Aorta (tissue), 5 donors: ENCODE measurements at places on chromosomes 13 and 19. TPM values are rescaled to one million over a fixed set of nuclear protein-coding genes. Genes with fewer than 3 reads are reported as not detected.

GRCh38 chr13:96803456-96804100, 190.7 kb downstream of the OXGR1 start:
- no peak for DNase-seq

- DNase-seq: no peak
Measured at GRCh38 chr19:1616396-1616795, 11.1 kb upstream of the UQCR11 start.

DNA sequence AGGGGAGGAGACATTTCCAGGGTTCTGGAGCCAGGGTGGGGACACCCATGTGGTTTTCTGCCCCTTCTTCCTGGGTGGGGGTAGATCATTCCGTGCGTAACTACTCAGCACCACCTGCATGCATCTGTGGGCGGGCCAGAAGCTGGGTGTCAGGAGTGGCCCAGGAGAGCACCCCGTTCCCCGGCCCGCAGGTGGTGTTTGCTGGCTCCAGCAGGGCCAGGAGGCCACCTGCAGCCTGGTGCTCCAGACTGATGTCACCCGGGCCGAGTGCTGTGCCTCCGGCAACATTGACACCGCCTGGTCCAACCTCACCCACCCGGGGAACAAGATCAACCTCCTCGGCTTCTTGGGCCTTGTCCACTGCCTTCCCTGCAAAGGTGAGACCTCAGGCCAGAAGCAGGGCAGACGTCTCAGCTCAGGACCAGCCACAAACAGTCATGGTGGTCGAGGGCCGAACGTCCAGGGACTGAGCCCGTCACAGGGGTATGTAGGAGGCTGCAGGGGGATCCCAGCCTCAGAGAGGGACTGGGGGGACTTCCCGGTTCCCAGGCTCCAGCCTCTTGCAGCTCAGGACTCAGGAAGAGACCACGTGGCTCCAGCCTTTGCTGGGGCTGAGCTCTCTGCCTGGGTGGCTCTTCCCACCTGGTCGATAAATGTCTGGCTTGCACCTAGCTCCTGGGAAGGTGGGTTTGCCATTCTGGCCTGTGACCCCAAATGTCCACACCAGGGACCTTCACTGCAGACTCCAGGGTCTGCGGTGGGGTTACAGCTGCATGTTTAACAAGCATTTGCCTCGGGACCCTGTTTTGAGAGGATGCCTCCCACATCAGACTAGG, 1.6 kb downstream of the FSTL3 start:
- no peak for DNase-seq

DNA sequence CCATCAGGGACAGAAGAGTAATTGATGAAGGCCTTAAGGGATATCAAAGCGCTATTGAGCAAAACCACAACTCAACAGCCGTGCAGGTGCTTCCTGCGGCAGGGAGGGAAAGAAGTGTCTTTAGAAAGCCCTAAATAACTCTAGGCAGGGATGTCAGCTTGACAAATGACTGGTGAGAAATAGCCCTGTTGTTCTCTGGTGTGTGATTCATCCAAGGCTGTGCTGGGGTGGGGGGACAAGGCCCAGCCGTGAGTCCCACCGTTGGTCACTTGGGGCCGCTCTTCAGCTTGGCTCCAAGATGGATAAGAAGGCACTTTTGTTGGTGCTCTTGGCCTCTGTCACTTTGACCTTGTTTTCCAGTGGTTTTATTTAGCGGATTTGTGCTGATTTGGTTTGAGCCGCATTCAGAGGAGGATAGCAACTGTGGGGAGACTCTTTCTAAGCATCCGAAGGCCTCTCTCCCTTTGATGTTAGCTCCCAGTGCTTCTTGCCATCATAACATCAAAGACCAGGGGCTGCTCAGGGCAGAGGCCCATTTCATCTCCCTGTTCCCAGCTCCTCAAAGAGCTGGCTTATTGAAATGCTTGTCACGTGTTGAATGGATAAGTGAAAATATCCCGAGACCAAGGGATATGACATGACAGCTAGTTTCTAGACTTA, 130.3 kb upstream of the SERP2 start:
- no peak for DNase-seq

Gene SH2D3A
- 0.68 TPM for total RNA-seq

DNA sequence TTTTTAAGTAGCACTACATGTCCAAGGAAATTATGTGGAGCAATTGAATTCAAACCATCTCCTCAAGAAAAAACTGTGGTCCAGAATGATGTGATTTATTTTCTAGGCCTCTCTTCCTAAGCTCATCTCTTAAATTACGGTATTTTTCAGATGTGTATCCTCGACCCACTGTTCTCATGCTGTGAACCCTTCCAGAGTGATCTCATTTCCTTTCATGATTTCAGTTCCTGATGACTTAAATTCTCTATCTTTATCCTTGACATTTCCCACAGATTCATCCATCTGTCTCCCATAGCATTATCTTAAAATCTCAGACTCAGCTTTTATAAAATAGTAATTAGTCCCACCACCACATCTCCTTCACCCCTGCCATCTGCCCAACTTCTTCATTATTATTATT, 117.6 kb upstream of the SPRY2 start:
- DNase-seq: no peak

Gene TINCR
- total RNA-seq: 0.96 TPM
